HCEC 1CT (cell line): ENCODE measurements at places on chromosomes 6 and 20.
A peak's percentile ranks its signal among the peaks of the same experiment; 100 is the strongest.

DNA sequence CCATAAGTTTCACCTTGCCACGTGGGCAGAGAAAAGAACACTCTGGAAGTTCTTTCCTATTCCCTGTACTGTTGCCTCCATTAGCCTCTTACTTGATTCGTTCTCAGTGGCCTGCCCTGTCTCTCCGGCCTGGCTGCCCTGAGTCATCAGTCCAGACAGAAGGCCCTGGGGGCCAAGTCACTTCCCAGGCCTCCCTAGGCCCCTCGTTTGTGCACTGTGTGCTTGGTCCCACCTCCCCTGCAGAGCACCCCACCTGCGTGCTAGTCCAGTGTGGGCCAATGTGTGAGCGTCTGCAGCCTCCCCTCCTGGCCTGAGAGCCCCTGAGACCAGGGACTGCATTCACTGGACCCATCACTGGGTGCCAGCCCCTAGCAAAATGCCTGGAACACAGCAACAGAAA lies 191.2 kb upstream of the RREB1 start:
- DNase-seq, result no peak

GRCh38 chr6:145267076-145267867 lies 468.0 kb downstream of the EPM2A start:
- no peak for DNase-seq

GRCh38 chr6:19268718-19269117 lies 568.5 kb upstream of the ID4 start:
- DNase-seq, result no peak

DNA sequence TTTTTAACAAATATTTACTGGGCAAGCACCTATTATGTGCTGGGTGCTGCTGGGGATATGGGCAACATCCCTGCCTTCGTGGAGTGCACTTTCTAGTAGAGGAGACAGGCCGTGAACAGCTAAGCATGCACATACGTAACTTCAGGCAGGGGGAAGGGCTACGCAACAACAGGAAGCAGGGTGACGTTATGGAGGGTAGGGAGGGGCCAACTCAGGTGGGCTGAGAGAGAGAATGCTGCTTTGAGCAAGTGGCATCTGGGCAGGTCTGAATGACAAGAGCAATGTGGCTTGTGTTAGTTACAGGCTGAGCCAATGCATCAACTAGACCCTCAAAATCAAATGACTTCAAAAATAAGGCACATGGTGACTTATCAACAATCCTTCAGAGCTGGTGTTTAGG lies 112.1 kb downstream of the CDC5L start:
- DNase-seq, result no peak

DNA sequence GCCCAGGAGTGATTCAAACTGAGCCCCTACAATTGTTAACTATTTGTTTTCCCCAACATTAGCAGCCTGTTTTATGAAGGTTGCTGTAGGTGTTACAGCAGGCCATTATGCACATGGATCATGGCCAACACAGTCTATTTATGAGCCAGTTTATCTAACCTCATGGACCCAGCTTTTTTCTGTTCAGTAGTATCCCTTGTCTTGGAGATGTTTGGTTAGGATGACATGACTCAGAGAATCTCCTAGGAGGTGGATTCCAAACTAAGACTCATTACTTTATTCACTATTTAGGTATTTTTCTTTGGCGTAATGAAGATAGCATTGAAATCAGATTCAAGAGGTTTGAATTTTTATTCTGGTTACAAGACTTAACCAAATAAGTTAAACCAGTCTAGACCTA lies 62.8 kb upstream of the TFB1M start:
- DNase-seq, result peak; percentile 93

GRCh38 chr20:43681991-43682410 lies 15.1 kb downstream of the MYBL2 start:
- no peak for DNase-seq

DNA sequence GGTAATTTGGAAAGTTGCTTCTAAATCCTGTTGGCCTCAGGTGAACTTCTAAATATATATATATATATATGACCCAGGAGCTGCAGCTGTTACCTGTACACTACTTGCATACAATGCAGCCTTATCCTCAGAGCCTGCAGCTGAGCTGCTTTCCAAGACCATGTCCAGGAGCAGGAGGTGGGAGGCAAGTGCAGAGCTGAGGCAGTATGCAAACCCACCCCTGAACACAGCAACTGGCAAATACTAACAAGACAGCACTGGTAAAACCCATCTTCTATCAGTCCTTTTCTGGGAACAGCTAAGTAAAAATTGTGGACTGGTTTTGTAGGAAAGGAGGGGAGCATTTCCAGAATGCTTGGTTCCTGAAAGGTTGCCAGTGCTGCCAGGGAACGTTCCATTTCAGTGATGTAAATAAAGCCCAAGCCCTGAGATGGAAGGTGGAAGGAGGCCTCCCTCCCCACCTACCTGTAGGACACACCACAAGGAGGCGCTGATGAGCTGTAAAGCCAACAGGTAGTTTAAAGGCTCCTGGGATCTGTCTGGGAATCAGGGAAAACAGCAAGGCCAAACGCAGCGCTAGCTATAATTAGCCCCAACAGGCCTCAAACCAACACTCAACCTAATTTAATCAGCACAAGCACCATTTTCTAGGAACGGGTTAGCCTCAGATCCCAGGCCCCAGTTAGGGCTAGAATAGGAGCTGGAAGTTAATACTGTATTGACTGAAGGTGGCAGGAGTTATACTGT lies 93.8 kb upstream of the MAP7 start:
- peak; percentile 59 for DNase-seq

GRCh38 chr20:9024606-9025005 lies 44.3 kb upstream of the PLCB4 start:
- no peak for DNase-seq

- peak; percentile 71 for DNase-seq
These were observed 670.7 kb upstream of the CITED2 start for GRCh38 chr6:140045116-140045515.

- DNase-seq, result no peak
These were observed 78.0 kb upstream of the LYRM2 start for GRCh38 chr6:89716532-89716931.
